T-helper 17 cell (primary cell): ENCODE measurements at places on chromosomes 3 and 15.
A peak's percentile ranks its signal among the peaks of the same experiment; 100 is the strongest.

GRCh38 chr3:144566320-144566719 is 594.7 kb downstream of the DIPK2A start:
- no peak for DNase-seq

DNA sequence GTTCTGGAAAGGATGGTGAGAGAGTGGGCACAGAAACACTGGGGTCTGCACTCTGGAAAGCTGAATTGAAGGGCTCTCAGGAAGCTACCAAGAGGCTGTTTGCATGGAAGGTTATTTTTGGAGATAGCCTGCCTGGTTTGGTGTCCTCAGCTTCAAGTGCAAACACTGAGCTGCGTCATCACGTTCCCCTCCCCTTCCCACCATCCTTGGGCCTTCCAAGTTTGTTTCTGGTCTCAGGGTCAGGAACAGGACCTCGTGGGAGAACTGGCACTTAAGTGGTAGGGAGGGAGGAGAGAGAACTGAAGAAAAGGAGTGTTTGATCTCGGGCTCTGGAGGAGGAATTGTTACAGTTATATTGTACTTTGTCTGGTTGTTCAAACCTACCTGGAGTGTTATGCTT is 10.6 kb downstream of the ST6GAL1 start:
- DNase-seq: no peak

DNA sequence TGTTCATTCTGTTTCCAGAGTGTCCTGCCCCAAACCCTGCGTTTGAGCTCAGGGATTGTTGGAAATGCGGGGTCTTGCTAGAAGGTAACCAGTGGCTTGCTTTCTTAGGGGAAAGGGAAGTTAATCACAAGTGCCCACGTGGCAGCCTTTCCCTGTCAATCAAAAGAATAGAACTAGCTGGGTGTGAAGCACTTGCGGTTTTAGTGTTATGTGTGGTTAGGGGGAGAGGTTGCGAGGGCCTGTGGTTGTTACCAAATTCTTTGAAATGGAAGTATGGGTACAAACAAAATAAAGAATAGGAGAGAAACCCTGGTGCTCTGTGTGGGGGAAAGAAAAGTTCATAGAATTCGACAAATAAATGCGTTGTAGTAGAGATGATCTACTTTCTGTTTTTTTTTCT is 67.6 kb downstream of the FNDC3B start:
- peak; percentile 21 for DNase-seq

GRCh38 chr3:129794311-129795185 is 99.0 kb downstream of the TMCC1 start:
- DNase-seq: no peak

GRCh38 chr3:185852635-185853034 is 27.8 kb upstream of the IGF2BP2 start:
- DNase-seq: no peak

- no peak for DNase-seq
These were observed 62.2 kb downstream of the ATP10A start for GRCh38 chr15:25800761-25801515.
